Activated CD4-positive, alpha-beta T cell treated with anti-CD3 and anti-CD28 coated beads, Interleukin-2, amount 10 ng/mL, durations not matched to agents 7 days and 5 days (primary cell): ENCODE measurements at places on chromosomes 1 and 21.

DNA sequence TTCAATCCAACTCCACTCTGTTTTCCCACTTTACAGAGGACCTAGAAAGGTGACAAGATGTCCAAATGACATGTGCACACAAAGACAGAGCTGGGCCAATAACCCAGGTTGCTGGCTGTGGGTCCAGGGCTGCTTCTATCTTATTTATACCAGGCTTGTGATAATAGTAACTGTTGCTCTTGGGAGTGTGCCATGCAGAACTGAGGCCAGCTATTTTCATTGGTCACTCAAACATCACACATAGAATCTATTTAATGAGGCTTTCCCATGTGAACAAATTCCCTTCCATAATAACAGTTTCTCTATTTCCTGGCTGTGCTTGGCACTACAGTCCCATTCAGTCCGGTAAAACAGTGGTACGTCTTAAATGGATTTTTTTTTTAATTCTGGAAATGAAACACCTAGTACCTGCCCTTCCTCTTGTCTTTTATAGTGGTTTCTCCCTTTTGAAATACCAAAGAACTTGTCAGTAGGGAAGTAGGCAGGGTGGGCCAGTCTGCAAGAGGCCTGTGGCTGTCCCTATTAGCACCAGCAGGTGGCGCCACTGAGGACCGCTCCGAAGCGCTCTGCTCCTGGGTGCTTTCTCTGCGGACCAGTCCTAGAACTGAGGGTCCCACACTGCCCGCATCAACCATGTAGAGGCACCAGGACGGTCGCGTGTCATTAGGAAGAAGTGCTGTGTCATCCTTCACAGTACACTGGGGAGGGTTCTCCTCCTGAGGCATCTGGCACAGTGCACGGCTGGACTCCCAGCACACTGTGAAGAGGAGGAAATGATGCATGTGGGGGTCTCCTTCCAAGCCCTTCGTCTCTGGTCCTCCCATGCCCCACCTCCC is 52.1 kb downstream of the GPR161 start:
- DNase-seq = peak; percentile 62

- DNase-seq = no peak
Measured at GRCh38 chr1:9842781-9843575, 19.2 kb upstream of the CLSTN1 start.

GRCh38 chr1:154327466-154328317 is 2.4 kb downstream of the ATP8B2 start:
- peak; percentile 54 for DNase-seq

- no peak for DNase-seq
Measured at GRCh38 chr1:34612091-34612827, 142.6 kb upstream of the GJB5 start.

- DNase-seq = no peak
Measured at GRCh38 chr1:115331558-115332331, 6.3 kb downstream of the NGF start.

DNA sequence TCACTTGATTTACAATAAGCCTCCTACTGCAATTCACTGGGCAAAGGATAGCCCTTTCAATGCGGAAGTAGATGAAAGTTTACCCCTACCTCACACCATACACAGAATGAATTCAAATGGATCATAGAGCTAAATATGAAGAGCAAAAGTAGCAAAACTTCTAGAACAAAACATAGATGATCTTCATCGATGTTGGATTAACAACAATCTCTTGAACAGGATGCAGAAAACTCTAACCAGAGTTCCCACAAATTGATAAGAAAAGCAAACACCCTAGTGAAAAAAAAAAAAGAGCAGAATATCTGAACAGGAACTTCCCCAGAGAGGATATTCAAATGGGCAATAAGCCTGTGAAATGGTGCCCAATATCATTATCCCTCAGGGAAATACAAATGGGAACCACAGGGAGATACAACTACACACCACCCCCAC is 1.9 kb upstream of the UBASH3A start:
- DNase-seq = no peak

GRCh38 chr1:180611016-180611930 is 20.5 kb upstream of the XPR1 start:
- DNase-seq = no peak

- DNase-seq = no peak
Measured at GRCh38 chr1:9816199-9816598, 7.6 kb downstream of the CLSTN1 start.

GRCh38 chr21:8991968-8992621 is 1529.3 kb upstream of the TPTE start:
- no peak for DNase-seq

- no peak for DNase-seq
Measured at GRCh38 chr1:11098931-11099309, 749 bp downstream of the EXOSC10 start.
